ENCODE measurements at places on chromosomes 2 and 18.

DNA sequence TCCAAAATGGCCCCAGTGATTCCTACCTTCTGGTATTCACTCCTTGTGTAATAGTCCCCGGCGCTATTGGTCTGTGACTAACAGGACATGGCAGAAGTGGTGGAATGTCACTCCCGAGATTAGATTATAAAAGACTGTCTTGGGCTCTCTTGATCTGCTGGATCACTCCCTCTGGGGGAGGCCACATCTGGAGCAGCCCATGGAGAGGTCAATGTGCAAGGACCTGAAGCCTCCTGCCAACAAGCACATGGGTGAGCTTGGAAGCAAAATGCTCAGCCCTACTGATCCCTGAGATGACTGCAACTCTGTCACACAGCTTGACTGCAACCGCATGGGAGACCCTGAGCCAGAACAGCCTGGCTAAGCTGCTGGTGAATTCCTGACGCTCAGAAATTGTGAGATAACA, 94.3 kb upstream of the GLI2 start:
- no peak for DNase-seq

DNA sequence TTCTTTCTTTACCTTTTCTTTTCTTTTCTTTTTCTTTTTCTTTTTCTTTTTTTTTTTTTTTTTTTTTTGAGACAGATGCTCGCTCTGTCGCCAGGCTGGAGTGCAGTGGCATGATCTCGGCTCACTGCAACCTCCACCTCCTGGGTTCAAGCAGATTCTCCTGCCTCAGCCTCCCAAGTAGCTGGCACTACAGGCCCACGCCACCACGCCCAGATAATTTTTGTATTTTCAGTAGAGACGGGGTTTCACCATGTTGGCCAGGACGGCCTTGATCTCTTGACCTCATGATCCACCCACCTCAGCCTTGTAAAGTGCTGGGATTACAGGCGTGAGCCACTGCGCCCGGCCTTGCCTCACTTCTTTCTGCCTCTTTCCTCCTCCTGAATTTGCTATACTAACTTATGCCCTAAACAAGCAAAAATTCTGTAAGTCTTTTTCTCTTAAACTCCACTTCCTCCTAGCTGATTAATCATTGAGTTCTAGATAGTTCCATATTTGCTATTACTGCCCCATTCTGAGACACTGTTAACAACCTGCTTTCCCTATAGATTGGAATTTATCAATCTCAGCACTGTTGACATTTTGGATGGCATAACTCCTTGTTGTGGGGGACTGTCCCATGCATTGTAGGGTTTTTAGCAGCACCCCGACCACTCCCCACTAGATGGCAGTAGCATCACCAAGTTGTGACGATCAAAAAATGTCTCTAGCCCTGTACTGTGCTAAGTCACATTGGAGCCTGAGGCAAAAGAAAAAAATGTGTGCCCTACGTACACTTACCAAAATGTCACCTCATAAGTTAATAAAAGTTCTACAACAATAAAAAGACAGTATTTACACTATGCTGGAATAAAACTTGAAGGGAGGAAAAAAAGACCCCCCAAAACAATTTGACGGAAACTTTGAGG, 16.4 kb upstream of the THADA start:
- peak; percentile 64 for DNase-seq

- no peak for DNase-seq
Measured at GRCh38 chr2:176128982-176129796, at the start of gene HOXD8. Gene HOXD8 (plus strand): TSS chr2:176129705. CDS start chr2:176130367, 662 bp downstream.

DNA sequence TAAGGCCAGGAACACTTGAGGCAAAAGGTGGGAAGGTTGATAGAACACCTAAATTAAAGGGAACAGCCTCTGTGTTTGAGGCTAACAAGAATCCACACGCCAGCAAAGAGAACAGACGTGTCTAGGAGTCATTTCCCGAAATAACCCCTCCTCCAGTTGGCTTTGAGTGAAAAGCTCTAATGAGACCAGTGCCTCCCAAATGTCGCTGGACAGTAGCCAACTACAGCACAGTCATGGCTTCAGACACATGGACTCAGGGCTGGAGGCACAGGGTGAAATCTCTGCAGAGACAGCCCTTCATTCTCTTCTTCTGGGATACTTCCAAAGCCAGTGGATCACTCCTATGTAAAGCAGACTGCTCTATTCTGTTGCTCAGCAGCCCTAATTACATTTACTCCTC, 49.6 kb downstream of the SOWAHC start:
- DNase-seq: peak; percentile 53

- DNase-seq: no peak
Measured at GRCh38 chr2:143433251-143433650, 304.0 kb downstream of the ARHGAP15 start.

- DNase-seq: peak; percentile 74
Measured at GRCh38 chr2:121356058-121356640, 71.1 kb upstream of the TFCP2L1 start.

DNA sequence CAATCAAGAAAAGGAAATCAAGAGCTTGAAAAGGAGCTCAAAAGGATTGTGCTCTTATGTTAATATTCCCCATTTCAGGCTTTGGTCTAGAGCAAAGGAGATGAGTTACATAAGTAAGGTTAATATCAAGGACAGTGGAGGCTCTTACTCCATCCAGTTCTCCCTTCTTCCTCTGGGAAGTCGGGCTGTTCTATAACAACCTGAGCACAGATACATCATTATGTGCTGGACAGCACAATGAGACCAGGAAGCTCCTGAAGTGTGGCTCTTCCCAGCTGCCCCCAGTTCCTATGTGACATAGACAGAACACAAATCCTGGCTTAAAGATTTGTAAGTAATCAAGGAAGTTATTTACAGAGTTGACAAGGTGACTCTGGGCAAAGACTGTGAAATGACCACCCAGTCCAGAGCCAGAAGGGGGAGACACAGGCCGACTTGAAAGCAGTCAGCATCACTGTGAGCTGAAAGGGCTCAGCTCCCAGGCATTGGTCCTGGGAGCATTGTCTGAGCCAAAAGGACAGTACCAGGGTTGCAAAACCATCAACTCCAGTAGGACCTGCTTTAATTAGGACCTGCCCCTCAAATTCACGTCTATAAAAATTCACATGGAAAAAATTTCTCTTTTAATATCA, 917.6 kb upstream of the ACVR2A start:
- peak; percentile 39 for DNase-seq

- no peak for DNase-seq
Measured at GRCh38 chr2:154425994-154426393, 272.5 kb upstream of the KCNJ3 start.

- no peak for DNase-seq
Measured at GRCh38 chr2:239201531-239201876, 199.3 kb downstream of the HDAC4 start.

GRCh38 chr2:224038049-224038829, 847 bp downstream of the SERPINE2 start:
- DNase-seq: peak; percentile 10

GRCh38 chr2:20107352-20107751, 55.9 kb upstream of the LAPTM4A start:
- DNase-seq: no peak

DNA sequence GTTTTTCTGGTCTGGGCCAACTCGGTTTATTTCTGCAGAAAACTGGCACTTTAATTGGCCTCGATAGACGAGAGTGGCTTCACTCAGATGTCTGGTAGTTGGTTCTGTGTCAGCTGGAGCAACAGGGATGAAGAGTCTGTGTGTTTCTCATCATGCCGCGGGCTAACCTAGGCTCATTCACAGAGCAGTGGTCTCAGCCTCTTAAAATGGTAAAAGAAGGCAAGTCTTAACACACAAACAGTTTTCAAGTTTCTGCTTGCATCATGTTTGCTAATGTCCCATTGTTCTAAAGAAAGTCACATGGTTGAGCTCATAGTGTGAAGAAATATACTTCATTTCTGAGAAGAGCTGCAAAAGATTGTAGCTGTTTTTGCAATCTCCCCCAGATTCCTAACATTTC, 37.5 kb upstream of the ANXA4 start:
- peak; percentile 58 for DNase-seq

DNA sequence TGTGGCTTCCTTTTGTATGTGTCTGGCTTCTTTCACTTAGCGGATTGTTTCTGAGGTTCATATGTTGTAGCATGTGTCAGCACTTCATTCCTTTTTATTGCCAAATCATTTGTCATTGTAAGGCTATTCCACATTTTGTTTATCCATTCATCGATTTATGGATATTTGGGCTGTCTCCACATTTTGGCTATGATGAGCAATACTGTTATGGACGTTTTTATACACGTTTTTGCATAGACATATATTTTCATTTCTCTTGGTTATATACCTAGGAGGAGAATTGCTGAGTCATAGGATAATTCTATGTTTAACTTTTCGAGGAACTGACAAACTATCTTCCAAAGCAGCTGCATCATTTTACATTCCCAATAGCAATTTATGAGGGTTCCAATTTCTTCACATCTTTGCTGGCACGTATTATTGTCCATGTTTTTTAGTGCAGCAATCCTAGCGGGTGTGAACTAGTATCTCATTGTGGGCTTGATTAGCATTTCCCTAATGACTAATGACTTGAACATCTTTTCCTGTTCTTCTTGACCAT, 48.1 kb upstream of the TBC1D8 start:
- DNase-seq: no peak

DNA sequence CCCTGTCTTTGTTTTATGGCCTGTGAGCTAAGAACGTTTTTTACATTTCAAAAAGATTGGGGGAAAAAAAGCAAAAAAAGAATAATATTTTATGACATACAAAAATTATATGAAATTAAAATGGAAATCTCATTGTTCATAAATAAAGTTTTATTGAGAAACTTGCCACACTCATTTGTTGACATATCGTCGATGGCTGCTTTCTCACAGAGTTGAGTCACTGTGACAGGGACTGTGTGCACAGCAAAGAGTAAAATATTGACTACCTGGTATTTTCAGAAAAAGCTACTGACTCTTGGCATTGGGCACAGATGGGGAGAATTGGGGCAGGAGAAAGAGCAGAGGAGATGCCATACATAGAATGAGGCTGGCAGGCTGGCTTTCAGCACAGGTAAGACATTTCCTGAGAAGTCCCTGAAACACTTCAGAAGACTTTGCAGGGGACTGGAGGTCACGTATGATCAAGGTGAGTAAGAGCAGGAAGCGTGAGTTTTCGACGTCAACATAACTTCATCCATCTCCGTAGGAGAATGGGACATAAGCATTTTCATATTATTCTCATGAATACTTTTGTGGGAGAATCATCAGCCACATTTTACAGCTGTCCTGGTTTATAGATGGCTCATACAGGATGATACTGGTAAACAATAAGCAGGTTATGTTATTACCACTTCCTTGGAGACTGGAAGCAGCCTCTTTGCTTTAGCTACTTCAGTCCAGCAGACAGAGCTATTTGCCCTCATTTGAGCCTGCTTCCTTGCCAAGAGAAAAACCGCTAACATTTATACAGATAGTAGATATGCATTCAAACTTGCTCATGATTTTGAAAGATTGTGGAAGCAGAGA, 32.5 kb upstream of the PUM2 start:
- DNase-seq: no peak
